ENCODE measurements at places on chromosomes 16 and 17.

DNA sequence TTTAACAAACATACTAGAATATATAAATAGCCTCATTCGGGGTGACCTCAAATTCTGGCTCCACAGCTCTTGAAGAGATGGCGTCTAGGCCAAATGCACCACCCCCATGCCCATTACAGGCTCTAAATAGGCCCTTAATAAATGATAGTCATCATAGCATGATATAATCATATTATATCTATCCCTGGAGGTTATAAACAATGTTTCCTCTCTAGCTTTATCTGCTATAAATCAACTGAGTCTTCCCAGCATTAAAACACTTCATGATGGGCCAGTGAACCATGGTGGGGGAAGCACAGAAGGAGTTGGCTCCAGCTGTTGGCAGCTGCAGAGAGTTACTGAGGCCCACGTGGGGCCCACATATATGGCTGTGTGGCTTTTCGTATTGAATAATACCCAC lies 214.9 kb upstream of the MPHOSPH6 start:
- DNase-seq: no peak

DNA sequence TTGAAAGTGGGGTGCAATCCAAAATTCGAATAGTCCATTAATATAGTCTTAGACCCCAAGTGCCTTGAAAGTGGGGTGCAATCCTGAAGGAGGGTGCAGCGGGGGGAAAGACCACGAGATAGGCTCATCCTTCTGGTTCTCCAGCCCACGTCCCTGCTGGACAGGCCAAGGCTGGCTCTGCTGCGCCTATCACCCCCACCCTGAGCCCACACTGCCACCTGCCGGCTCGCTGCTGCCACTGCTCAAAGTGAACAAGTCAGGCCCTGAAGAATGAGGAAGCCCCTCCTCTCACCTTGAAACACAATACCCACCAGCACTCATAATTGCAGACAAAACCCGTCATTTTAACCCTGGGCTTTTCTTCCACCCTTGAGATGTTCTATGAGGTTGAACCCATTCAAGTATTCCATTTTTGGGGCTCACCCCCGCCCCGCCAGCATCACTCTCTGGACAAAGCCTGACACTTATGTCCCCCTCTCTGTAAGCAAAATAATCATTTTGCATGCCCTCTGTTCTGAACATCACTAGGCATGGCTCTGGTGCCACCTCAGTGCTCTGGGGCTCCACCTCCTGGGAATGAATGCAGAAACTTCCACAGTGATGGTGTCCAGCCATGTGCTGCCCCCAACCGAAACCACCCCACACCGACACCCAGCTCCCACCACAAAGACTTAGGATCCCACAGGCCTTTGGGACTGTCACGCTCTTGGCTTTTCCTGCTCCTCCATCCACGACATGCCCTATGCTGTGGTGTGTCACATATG lies 56.8 kb downstream of the BEAN1 start:
- peak; percentile 67 for DNase-seq

DNA sequence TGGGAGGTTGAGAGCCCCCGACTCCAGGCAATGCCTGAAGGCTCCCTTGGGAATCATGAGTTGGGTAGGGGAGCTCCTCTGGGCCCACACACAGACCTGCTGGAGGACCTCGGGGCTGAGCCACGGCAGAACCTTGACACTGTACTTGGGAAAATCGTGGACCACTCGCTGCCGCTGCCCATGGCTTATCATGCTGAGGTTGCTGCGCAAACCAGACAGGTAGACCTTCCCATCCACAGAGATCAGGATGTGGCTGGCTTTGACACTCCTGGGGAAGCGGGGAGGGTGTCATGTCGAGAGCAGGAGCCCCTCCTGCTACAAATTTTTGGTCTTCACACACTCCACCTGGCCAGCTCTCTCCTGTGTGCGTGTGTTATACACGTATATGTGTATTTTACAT lies 7.2 kb upstream of the LIMD2 start:
- no peak for DNase-seq

GRCh38 chr16:15439521-15439920 lies 5.1 kb downstream of the BMERB1 start:
- DNase-seq: no peak

DNA sequence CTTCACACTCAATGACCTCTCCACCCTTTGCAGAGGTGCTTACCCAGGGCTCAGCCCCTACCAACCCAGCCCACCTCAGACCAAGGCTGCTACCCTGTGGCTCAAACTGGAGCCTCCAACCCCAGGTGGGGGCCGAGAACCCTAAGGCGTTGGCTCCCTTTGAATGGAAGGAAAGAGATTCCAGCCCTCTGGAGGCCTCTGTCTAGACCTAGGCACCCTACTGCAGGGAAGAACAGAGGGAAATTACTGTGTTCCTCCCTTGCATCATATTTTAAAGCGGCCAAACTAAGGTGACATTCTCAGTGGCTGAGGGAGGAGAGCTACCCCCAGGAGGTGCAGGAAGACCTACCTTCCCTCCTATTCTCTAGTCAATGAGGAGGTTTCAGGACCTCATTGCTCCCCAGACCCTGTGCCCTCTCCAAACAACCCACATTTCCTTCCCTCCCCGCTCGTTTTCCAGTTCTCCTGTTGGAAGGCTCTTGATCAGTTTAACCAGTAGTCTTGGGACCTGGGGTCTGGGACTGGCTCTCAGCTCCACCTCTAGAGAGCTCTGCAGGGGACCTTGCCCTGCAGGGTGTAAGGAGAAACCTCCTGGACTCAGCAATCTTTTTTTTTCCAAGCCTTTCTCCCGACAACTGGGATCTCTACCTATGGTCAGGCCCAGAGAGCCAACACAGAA lies 5.5 kb upstream of the HOXB8 start:
- no peak for DNase-seq

DNA sequence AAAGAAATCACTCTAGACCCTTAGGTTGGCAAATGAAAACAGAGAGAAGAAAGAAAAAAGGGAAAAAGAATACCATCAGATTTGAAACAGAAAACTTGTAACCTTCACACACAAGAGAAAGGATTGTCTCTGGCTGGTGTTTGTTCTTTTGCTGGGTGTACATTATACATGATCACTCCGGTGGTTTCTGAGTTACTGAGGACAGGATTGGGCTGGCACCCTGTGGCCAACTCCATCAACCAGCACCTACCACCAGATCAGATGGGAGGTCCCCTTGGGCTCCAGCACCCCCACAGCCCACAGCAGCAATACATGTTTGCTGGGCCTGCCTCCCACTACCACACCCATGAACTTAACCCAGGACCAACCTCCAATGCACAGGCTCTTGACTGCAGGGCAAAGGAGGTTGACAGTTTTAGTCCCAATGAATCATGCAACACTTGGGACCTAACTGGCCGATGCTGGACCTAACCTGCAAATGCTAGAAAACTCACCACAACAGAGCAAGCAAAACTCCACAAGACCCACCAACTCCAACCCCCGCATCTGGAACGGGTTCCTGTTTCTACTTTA lies 308.3 kb downstream of the SOX9 start:
- no peak for DNase-seq

- DNase-seq: no peak
These were observed 15.1 kb upstream of the ATP6V0C start for GRCh38 chr16:2498531-2499253.

DNA sequence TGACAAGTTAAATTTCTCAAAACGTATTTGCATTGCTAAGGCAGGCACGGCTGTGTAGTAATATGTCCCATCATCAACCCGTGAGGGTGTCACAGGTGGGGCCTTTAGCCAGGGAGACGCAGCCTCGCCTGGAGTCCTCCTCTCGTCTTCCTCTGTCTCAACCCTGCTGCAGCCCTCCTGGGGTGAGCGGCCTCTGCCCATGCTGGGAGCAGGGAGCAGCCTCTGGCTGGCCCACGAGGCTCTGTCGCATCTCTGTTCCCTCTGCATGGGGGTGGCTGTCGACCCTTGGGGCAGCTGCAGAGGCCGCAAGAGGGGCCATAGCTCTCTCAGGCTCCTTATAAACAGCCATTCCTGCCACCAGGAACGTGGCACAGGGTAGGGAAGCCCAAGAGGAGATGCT lies 806 bp upstream of the SMIM5 start:
- no peak for DNase-seq

GRCh38 chr17:77186141-77186604 lies 45.4 kb downstream of the SEC14L1 start:
- DNase-seq: no peak

- no peak for DNase-seq
These were observed 31.8 kb upstream of the PSMD7 start for GRCh38 chr16:74264811-74265210.

DNA sequence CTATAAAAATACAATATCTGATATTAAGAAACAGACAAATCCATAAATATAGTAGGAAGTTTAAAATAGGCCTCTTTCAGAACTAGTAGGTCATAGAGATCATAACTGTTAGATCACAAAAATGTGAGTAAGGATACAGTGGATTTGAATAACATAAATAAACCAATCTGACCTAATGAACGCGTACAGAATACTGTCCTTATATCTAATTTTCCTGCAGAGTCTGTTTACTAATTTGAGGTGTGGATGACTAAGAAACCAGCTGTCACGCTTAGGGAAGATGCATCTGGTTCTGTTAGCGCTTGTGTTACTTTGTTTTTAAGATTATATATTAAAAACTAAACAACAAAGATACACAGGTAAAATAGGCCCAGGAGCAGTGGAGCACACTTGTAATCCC lies 14.8 kb downstream of the CPD start:
- no peak for DNase-seq

DNA sequence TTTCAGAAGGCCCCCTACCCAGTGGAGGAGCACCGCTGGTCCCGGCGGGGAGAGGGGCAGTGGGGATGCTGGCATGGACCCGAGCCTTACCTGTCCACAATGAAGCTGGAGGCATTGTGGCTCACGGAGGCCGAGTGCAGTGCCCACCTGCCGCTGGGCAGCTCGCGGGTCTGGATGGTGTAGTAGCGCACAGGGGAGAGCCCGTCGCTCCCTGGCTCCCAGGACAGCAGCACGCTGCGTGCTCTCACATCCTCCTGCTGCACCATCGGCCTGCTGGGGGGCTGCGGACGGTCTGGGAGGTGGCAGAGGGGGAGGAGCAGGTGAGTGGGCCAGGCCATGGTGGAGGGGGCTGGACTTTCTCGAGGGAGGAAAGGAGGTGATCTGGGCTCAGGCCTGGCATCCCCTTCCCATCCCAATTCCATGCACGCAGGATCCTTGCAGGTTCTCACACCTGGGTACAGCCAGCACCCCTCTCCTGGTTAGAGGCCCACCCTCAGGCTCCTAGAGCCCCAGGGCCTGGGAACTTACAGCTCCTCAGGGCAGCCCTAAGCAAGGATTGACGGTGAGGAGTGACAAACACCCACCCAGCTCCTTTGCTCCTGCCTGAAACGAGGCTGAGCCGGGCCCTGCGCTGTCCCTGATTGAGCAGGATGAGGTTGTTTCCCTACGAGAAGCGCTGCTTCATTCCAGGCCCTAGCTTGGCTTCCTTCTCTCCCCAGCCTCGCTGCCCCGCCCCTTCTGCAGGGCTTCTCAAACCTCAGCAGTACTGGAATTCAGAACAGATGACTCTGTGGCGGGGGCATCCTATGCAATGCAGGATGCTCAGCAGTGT lies 76.2 kb upstream of the CDC42EP4 start:
- peak; percentile 65 for DNase-seq

DNA sequence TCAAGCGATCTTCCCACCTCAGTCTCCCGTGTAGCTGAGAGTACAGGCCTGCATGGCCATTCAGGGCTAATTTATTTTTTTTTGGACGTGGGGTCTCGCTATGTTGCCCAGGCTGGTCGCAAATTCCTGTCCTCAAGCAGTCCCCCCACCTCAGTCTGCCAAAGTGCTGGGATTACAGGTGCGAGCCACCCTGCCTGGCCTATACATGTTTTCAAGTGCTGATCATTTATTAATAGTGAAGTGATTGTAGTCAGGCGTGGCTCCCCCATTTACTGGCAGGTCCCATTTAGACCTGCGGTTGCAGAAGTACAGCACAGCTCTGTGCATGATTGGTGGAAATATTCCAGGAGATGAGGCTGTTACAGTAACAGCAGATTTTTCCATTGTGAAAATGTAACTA lies 8.4 kb downstream of the FOXK2 start:
- DNase-seq: no peak

DNA sequence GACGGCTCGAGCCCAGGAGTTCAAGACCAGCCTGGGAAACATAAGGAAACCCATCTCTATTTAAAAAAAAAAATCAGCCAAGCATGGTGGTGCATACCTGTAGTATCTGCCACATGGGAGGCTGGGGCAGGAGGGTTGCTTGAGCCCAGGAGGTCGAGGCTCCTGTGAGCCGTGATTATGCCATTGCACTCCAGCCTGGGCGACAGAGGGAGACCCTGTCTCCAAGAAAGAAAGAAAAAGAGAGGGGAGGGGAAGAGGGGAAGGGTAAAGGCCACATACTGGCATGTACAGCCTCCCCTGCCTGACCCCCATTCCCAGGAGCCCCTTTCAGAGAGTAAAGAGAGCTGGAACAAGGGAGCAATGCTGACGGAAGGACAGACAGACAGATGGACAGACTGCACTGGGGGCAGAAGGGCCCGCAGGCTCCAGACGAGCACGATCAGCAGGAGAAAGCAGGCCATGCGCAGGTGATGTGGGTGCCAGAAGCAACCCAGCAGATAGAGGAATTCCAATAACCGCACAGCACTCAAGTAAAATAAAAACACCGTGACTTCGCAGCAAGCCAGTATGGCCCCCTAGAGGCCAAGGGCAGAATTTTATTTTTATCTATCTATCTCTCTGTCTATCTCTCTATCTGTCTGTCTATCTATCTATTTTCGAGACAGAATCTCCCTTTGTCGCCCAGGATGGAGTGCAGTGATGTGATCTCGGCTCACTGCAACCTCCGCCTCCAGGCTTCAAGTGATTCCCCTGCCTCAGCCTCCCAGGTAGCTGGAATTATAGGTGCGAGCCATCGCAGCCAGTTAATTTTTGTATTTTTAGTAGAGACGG lies 27.1 kb upstream of the SNN start:
- DNase-seq: peak; percentile 63

DNA sequence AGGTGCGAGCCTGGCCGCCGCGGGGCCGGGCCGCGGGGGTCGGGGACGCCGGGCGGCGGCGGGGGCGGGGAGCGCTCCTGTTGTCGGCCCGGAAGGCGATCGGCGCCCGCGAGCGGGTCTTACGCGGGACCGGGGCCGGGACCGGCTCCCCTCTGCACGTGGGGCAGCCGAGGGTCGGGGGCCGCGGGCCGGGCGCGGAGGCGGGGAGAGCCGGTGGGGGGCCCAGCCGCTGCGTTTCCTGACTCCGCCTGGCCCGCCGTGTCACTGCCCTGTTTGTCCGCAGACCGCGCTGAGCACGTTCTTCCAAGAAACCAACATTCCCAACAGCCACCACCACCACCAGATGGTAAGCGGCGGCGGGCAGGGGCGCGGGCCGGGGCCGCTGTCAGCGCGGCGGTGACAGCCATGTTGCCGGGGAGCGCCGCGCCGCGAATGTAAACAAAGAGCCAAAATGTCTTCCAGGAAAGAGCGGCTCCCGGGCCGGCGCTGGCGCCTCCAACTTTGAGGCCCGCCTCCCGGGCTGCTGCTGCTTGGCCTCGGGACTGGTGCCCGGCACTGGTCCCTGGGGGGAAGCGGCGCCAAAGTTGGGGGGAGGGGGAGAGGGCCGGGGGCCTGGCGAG lies 586 bp downstream of the UBALD2 start:
- DNase-seq: peak; percentile 28

Measured in fibroblast of skin of abdomen (primary cell).